ENCODE measurements at places on chromosomes 3 and 15.

- DNase-seq, result no peak
These were observed 500.8 kb downstream of the CNTN4 start for GRCh38 chr3:2599471-2599870.

GRCh38 chr3:39569095-39569494 lies 101.6 kb downstream of the MOBP start:
- no peak for DNase-seq

- DNase-seq, result no peak
These were observed 95.5 kb upstream of the MYO5C start for GRCh38 chr15:52391069-52391468.

DNA sequence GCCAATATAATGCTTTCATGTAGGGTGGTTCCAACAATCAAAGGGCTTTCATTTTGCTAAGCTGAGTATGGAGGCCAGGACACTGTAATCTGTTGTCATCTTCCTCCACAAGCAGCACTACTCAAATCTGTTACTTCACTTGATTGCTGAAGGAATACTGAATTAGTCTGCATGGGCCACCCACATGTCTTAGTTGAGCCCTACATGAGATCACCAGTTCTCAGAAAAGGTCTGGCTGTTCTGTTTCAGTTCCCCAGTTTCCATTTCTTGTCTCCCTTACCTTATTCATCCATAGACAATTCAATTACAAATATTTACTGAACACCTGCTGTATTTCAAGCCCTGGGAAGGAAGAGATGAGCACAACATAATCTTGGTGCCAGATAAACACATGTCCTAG lies 119.2 kb downstream of the FHIT start:
- no peak for DNase-seq

DNA sequence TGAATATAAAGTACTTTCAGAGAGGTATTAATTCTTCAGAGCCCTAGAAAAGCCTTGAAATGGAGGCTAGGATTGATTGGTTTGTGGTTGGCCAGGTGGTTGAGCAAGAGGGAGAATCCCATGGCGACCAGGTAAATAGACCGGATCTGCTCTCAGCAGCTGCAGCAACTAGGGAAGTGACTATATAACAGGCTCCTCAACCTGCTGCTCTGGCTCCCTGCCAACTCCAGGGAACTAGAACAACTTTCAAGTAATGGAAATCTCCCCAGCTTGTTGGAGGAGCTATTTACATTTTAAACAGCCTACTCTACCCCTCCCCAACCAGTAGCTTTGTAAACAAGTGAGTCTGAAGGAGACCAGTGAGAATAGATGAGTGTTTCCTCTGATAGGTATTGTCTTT lies 121.8 kb upstream of the CADM2 start:
- DNase-seq, result peak; percentile 71

DNA sequence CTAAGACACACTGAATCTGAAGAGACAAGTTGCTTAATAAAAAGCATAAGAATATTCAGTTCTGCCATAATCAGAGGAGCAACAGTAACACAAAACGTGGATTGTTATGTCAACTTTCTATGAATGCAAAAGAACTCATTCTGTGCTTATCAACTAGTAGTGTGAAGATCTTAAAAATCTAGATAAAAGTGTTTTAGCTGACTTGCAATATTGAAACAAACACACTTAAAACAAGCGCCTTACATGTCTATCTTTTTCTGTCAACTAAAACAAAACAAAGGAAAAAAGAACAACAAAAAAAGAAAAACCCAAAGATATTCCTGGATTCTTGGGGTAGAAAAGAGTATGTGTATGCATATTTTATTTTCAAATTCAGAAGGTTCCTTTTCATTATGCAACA lies 37.7 kb downstream of the TASOR start:
- DNase-seq, result no peak

DNA sequence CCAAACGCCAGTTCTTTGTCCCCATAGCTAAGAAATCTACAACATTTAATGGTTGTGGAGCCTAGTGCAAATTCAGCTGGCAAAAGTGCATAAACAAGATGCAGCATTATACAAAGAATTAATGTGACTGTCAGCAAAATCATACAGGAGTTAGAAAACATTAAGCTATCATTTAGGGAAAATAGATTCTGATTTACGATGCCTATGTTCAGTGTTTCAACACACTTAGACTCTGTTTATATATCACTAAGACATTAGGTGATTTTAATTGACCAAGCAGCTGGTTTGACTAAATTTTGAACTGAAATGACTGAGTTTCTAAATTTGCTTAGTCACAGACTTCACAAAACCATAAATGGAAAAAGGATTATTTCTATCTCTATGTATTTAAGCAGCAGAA lies 1076.8 kb downstream of the TBL1XR1 start:
- peak; percentile 80 for DNase-seq

GRCh38 chr15:39403640-39404117 lies 177.2 kb upstream of the THBS1 start:
- no peak for DNase-seq

DNA sequence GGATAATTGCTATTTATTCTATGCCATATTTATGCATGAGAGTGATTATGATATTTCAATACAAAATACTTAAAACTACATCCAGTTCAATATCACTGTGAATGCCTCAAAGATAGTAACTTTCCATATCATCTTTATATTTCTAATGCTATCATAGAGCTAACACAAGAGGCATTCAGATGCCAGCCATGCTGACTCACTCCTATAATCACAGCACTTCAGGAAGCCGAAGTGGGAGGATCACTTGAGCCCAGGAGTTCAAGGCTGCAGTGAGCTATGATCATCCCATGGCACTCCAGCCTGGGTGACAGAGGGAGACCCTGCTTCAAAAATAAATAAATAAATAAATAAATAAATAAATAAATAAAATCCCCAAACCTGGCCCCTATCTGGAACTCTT lies 498.7 kb downstream of the EPHA3 start:
- DNase-seq, result no peak

DNA sequence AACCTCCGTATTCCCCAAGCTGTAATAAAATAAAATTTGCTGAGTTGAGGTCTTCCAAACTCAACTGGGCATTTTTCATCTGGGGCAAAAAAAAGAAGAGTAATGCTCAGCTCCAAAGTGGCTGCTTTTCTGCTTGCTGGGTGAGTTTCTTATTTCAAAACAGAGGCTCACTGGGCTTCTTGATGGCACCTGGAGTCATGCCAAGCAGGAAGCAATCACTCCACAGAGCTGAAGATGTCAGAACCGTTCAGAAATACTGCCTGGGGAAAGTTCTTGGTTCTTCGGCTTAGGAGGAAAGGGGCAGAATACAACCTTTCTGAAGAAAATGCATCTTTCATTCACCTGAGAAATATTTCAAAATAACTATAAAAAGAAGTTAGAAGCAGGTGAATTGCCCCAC lies 4.1 kb downstream of the CCR9 start:
- no peak for DNase-seq

- DNase-seq, result no peak
These were observed 174.7 kb upstream of the IL12A start for GRCh38 chr3:159813822-159814531.

- DNase-seq, result no peak
These were observed 13.0 kb upstream of the BFSP2 start for GRCh38 chr3:133386876-133387275.

DNA sequence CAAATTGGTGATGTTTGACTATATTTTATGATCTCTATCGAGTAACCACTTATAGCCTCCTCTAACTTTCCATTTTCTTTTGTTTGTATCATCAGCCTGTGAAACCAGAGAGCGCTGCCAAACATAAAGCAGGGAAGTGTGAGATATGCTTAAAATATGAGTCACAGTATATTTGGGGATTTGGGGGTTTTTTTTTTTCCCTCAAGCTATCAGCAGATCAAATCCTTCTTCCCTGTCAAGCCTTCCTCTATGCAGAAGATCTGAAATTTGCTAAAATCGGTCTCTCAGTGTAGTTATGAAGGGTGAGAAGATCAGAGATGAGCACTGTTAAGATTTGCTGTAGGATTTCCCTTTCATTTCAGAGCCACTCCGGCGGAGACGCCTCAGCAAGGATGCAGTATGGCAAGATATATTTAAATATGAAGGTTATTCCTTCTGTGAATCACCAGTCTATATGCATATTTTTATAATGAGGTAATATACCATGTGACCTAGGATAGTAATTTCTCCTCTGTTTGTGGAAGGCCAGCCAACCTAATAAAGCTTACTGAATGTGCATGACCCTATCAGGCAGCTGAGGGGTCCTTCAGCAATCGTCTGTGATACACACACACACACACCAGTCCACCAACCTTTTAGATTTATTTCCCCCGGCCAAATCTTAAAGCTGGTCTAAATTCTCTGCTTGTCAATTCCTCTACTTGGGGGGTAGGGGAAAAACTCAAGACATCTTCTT lies 474.1 kb downstream of the FOXP1 start:
- DNase-seq, result no peak

DNA sequence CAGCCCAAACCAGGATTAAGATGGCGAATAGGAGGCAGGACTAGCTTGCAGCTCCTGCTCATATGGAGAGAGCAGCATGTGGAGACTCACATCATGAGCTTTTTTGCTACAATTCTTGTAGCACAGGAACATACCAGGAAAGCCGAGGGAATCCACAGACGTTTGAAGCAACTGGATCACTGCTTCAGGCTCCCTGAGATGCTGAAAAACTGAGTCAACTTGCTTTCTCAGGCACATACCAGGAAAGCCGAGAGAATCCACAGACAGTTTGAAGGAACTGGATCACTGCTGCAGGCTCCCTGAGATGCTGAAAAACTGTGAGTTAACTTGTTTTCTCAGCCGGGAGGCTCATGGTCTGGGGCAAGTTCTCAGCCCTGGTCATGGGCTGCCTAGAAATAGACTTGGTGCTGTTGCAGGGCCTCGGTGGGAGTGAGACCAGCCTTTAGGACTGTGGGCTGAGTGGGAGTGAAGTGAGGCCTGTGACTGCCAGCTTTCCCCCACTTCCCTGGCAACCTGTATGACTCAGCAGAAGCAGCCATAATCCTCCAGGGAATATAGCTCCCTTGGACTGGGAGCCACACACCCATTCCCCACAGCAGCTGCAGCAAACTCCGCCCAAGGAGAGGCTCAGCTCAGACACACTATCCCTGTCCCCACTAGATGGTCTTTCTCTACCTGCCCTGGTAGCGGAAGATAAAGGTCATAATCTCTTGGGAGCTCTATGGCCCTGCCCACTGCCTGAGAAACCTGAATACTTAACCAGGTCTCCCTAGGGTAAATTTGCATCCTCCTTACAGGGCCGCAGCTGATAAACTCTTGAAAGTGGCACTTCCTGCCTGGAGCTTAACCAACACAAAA lies 51.9 kb upstream of the PFN2 start:
- DNase-seq, result no peak

DNA sequence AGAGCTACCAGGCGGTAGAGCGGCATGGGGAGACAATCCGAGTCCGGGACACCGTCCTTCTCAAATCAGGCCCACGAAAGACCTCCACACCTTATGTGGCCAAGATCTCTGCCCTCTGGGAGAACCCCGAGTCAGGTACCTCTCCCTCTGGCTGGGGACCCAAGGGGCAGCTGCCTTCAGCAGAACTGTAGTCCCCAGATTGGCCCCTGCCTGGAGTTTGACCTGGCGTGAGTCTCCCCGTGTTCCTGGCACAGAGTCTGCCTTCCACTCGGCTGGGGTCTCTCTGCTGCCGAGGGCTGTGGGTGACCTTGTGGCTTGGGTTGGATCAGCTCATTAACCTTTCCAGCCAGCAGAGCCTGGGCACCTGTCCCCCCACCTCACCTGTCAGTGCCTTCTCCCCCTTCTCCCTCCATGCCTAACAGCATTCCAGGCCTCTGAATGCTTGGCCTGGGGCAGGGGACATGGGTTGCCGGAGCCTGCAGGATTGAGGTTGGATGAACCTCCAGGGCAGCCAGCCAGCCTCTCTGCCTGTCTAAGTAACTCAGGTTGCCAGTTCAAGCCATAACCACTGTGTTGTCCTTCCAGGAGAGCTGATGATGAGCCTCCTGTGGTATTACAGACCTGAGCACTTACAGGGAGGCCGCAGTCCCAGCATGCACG lies 6.8 kb upstream of the CHST14 start:
- no peak for DNase-seq

DNA sequence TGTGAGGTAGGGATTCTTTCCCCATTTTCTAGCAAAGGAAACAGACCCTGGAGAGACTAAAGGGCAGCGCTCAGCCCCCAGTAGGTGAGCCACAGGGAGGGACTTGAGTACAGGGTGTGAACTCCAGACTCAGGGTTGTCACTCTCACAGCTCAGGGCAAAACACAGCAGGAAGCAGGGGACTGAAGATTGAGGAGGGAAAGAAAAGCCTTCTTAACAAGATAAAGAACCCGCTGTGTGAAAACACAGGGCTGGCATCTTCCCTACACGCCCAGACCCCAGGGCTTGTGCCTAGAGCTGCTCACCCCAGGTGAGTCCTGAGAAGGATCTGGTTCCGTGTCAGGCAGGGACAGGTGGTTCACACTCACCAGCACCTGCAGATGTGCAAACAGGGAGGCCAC lies 59.6 kb downstream of the ABTB1 start:
- DNase-seq, result no peak

GRCh38 chr3:140823106-140823505 lies 118.5 kb upstream of the SLC25A36 start:
- no peak for DNase-seq

DNA sequence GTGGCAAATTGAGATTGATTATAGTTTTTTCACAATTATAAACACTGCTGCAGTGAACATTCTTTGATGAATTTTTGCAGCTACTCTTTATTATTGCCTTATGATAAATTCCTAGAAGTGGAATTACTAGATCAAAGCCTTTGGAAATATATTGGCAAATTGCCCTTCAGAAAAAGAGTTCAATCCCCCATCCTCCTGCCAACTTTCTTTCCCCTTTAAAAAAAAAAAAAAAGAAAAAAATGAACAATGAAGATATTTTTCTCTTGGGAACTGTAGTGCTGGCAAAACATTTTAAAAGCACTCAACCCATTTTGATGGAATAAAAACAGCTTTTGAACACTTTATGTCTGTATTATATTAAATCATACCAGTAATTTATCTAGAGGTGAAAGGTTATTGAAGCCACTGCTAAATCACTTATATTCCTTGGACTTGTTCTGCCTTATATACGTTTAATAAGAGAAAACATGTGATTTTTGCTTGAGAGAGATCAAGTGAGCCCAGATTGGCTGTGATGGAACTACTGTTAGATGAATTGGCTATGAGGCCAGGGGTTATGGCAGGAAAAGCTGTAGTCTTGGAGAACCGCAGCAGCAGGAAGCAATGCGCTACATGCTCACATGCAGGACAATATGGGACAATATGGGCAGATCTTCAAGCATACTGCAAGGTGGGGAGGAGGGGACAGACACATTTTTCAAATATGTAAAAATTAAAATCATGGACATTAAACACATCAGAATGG lies 212.8 kb upstream of the C2CD4B start:
- no peak for DNase-seq

DNA sequence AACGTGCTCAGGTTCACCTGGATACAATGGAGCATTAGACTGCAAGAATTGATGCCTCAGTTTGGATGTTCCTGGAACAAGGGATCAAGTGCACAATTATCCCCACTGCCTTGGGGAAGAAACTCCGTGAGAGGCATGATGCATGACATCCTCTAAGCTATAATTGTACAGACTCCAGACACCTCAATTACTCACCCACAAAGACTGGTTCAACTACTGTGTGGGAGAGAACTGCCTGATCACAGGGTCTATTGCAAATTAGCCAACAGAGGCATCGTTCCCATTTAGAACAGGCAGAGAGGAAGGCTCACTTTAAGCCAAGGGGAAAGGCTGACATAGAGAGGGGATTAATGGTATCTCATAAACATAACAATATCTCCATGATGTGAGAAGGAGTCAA lies 43.5 kb downstream of the ARRDC4 start:
- no peak for DNase-seq
